NCI-H2029 treated with DMSO at 0.1 percent for 48 hours (cell line): ENCODE measurements at places on chromosomes 3 and 15.

DNA sequence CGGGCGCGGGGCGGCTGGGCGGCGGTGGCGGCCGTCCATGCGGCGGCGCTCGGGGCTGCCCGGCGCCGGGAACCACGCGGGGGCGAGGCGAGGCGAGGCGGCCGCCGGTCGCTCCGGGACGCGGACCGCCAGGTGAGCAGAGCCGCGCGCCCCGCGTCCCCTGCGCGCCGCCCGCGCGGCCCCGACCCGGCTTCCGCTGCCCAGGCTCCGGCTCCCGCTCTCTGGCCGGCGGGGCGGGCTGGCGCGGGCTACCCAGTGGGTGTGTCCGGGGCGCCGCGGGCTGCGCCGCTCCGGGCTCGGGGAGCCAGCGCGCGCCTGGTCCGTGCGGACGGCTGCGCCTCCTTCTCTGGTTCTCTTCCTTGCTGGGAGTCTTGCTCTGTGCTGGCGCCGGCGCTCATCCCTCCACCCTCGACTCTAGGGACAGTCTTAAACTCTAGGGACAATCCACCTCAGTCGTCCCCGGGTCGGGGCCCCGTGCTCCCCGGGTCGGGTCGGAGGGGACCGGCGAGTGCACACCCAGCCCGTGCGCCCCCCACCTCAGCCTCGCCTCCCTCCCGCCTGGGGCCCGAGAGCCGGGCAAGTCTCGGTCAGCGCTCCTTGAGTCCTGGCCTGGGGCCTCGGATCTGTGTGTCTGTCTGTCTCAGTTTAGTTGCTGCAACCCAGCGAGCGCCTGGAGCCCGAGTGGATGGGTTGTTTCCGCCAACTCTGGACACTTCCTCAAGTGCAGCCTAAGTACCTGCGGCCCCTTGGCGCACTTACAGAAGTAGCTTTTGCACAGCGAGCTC is 488 bp downstream of the THSD4 start:
- no peak for DNase-seq

DNA sequence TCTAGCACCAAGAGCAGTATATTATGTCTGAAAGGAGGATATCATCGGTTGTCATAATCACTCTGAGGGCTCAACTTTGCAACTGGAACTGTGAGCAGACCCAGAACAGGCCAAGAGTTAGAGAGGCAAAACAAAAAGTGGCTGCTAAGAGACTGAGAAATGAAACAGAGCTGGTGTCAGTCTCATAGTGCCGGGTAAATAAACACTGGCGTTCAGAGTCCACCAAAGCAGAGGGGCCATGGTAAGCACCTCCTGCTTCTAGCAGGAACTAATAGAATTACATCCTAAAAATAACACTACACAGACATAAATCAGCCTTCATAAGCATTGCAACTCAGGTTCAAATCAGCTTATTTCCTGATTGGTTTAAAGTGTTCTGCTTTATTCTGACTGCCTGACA is 10.3 kb upstream of the IL12A start:
- no peak for DNase-seq

GRCh38 chr3:151675858-151676615 is 57.7 kb upstream of the AADACL2 start:
- no peak for DNase-seq

DNA sequence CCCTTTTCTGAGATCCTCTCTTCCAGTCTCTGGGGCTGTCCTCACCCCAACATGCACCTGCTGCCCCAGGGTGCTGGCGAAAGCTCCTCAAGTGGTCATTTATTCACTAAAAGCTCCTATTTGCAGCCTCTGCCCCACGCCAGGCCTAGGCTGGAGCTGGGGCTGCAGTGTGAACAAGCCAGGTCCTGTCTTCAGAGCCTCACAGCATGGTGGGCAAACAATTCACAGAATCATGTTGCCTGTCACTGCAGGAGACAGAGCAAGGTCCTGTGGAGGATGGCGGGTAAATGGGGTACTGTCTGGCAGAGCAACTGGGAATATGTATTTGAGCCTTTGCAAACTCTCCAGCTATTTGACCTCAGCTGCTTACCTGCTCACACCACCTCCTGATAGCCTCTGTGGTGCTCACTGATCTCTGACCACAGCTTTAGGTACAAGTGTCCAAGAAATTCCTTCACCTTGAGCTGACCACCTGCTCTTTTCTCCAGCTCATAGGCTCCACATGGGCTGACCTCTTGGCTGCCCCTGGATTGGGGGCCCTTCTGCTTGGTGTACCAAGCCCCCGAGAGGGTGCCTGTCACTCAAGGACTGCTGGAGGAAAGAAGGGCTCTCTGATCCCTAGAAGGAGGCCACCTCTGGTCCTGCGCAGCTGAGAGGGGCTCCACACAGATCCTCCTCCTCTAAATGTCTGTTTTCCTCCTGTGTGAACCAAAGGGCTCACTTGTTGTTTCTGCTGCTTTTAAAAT is 35.6 kb downstream of the AMOTL2 start:
- DNase-seq = no peak

DNA sequence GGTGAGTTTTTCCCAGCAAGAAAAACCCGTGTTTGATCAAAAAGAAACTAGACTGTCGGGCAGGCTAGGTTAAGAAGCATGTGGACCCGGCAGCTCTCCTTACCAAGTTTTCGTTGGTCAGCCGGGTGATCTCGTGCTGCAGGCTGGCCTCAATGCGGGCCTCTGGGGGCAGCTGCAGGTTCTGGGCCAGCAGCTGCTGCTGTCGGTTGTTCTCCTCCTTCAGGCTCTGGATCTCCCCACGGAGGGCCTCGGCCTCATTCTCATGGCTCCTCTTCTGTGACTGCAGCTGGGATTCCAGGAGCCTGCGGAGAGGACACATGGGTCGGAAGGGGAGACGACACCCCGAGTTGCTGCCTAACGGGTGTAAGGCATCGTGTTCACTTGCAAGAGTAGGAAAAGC is 44.5 kb upstream of the MYO5C start:
- no peak for DNase-seq

DNA sequence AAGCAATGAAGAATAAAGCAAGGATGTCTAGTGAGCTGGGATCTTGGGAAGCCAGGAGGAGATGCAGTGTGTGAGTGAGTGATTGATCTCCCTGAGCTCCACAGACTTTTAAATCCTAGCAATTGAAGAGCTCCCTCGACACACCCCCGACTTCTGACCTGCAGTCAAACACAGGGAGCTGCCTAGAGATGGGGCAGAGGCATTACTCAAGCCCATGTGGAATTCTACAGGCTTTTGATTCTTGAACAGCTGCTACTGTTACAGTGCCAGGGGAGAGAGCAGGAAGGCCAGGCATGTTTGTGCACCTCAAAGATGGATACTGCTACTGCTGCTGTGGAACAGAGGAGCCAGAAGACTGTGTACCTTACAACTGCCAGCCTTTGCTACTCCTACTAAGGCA is 1403.1 kb upstream of the ALCAM start:
- no peak for DNase-seq
